ENCODE measurements at places on chromosomes 7 and 10.

DNA sequence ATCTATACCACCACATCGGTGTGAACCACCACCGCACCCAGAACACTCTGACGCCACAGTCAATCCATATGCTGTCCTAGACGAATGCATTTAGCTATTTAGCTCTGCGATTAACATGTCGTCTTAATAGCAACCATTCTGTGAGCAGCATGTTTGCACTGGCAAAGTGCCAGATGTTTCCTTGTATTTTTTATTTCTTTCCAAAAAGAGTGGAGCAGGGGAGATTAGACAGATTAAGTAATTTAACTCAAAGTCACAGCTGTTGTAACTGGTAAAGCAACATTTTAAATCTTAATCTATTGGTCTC, 57.0 kb upstream of the ARL4A start:
- DNase-seq = peak; percentile 28

- DNase-seq = no peak
Measured at GRCh38 chr10:26650406-26650805, 47.1 kb upstream of the PDSS1 start.

GRCh38 chr7:148327379-148327778, 263.2 kb upstream of the C7orf33 start:
- no peak for DNase-seq

DNA sequence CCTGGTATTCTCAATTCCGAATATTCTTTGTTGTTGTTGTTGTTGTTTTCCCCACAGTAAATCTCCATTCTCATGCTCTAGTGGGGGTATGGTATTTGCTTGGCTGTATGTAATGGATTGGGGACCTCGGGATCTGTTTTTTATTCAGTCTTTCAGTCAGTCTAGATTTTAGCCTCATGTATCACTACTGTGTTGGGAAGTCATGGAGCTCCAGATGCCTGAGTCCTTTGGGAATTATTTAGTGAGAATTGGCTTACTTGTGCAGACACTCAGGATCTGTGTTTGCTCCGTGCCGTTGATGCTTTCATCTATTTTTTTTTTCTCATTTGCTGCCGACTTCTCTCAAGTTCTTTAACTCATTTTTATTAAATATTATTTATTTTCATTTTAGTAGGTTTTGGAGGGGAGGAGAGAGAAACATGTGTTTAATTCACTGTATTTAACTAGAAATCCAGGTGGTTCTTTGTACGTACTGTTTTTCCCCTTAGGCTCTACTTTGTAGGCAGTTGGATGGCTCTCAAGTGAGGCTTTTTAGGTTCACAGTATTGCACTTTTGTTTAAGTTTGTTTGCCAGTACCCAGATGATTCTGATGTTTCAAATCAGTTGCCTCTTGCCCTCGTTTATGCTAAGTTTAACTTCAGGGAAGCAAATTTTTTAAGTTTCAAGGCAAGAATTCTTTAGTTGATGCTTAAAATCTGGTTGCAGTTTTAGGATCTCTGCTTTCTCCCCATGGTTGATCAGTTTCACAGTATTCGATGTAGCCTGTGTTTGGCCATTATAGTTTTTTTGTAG, 36.9 kb downstream of the ZNRF2 start:
- no peak for DNase-seq

DNA sequence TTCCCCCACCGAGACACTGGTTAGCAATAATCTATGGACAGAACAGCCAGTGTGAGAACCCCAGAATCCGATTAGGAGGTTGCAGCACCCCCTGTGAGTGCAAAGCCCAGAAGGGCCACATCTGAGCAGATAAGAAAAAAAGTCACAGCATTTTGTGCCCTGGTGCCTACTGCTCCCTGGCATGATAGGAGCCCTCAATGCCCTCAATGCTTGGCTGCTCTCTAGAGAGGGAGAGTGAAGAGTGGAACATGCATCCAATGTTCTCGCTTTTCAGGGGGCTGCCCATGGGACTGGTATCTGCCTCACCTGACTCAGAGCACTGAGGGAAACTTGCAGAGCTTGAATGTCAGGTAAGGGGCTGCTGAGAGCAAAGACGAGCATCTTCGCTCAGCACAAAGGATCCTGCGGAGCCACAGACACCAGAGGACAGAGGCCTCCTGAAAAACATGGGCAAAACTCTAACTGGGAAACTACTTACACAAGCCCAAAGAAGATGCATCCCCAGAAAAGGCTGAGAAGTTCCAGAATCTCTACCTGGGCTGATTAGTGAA, 98.0 kb upstream of the FAM20C start:
- no peak for DNase-seq
